ENCODE measurements at places on chromosomes 13 and 19. TPM values are rescaled to one million over a fixed set of nuclear protein-coding genes. Genes with fewer than 3 reads are reported as not detected.

KLK11 gene
- total RNA-seq: not detected

- no peak for DNase-seq
These were observed 435.3 kb downstream of the KLF12 start for GRCh38 chr13:73698859-73699258.

CUL4A gene
- 58.9 TPM for total RNA-seq

ZNF541 gene
- total RNA-seq: 0.33 TPM

DNA sequence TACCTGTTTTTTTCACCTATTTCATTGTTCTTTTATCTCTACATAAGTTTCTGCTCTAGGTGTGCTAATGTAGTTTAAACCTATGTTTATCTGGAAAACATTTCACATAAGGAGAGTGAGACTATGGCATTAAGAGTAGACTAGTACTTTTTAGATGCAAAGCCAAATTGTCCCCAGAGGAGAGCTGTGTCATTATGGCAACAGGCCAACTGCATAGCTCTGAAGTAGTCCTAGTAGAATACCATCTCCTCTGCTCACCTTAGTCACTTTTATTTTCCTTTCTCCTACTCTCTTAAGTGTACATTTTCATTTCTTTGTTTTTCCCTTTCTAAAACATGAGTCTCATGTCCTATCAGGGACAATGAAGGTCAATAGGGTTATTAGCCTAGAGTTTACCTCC is 123.1 kb downstream of the ITGBL1 start:
- no peak for DNase-seq

DNA sequence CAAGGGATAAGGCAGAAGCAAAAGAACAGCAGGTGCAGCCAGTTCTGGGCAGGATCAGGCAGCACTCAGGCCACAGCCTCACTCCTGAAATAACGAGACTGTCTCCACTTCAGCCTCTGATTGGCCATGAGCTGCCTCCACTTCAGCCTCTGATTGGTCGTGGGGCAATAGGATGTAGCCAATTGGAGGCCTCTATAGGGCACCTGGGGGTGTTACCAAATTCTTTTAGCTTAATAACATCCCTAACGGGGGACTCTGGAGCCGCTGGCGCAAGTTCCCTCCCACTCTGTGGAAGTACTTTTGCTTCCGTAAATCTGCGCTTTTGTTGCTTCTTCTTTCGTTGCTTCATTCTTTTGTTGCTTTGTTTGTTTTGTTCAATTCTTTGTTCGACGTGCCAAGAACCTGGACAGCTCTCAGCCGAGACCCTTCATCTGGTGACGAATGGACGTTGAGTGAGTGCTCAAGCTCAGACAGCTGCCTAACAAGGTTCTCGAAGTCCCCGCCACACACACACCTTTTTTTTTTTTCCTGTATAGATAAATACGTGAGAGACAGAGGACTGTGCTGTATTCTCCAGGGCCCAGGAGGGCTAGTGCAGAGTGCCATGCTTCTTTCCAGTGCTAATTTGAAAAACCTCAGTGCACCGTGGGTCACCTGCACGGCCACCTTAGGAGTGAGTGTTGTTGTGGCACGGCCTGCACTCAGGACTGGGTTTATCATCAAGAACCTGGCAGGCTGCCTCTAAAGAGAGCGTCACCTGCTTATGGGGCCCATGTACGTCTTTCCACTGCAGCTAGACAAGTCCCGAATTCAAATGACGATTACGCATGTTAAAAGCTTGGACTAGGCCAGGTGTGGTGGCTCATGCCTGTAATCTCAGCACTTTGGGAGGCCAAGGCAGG is 32.0 kb upstream of the TUBGCP3 start:
- DNase-seq: no peak

DNA sequence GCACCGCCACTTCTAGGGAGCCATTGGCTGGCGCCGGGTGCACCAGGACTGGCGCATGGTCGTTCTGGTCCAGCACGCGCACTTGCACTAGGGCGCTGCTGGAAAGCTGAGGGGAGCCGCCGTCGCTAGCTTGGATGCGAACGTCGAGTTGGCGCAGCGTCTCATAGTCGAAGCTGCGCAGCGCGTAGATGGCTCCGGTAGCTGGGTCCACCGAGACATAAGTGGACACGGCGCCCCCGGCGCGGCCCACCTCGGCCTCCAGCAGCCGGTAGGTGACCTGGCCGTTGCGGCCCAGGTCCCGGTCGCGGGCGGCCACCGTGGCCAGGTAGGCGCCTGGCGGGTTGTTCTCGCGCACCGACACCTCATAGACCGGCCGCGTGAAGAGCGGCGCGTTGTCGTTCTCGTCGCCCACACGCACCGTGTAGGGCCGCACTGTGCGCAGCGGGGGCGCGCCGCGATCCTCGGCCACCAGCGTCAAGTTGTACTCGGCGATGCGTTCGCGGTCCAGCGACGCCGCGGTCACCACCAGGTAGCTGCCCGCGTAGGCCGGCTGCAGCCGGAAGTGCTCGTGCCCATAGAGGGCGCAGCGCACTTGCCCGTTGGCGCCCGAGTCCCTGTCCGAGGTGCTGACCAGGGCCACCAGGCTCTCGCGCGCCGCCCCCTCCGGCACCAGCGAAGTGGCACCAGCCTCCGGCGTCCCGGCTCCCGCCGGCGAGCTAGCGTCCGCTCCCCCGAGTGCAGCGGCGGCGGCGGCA is 1.7 kb downstream of the PCDH8 start:
- DNase-seq: peak; percentile 61

DNA sequence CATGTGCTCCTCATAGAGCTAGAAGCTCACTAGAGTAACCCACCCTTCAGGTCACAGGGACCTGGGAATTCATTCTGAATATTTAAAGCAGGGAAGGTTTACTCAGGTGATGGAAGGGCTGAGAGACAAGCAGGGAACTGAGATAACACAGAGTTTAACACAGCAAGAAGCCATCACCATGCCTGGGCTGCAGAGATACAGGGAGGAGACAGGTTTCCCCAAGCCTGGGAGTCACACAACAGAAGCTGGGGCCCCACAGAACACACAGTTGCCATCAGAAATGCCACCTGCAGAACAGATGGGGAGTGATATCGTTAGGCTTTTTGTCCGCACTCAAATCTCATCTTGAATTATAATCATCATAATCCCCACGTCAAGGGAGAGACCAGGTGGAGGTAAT is 7.9 kb upstream of the CYSLTR2 start:
- no peak for DNase-seq

B3GNT8 gene
- total RNA-seq: 0.29 TPM

C19orf12 gene
- total RNA-seq: 21.6 TPM

NUDT19 gene
- 13.6 TPM for total RNA-seq

- no peak for DNase-seq
These were observed 1.0 kb downstream of the PRKACA start for GRCh38 chr19:14116525-14116917.

GRCh38 chr13:30156826-30157615 is 150.3 kb downstream of the KATNAL1 start:
- DNase-seq: no peak

GRCh38 chr13:29923554-29924481 is 73.4 kb upstream of the UBL3 start:
- peak; percentile 75 for DNase-seq

ONECUT3 gene
- total RNA-seq: not detected

URAD gene
- total RNA-seq: not detected

PCDH9 gene
- 0.10 TPM for total RNA-seq

DNA sequence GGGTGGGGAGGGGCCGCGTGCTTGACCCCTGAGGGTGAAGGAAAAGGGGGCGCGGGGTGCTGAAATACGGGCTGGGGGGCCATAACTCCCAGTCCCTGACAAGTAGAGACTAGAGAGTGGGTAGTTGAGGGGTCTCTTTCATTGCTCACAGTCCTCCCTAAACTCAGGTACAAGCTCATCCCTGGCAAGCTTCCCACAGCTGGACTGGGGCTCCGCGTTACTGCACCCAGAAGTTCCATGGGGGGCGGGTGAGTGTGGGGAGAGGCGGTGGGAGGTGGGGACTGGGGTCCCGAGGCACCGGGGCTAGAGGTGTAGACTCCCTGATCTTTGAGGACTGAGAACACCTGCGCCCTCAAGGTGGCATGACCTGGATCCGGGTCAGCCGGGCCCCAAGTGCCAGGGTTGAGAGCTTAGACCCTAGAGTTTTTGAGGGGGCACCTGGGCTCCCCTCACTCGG is 1.3 kb downstream of the ETV2 start:
- DNase-seq: no peak

SPRED3 gene
- total RNA-seq: 1.6 TPM

DNA sequence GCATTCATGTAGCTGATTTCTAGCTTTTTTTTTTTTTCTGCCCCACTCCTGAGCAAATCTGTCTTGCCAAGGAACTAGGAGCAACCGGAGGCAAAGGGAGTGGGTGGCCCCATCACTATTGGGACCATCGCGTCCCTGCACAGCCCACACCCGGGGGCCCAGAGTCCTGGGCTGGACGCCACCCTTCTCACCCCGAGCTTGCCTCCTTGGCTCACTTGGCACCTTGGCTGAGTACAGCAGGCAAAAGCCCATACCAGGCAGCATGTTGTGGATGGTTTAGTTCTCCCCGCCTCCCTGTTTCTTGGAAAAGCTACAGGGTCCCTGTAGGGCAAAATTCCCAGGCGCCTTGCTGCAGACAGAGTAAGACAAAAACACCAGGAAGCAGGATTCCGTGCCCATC is 13.7 kb downstream of the SMIM24 start:
- no peak for DNase-seq

DNA sequence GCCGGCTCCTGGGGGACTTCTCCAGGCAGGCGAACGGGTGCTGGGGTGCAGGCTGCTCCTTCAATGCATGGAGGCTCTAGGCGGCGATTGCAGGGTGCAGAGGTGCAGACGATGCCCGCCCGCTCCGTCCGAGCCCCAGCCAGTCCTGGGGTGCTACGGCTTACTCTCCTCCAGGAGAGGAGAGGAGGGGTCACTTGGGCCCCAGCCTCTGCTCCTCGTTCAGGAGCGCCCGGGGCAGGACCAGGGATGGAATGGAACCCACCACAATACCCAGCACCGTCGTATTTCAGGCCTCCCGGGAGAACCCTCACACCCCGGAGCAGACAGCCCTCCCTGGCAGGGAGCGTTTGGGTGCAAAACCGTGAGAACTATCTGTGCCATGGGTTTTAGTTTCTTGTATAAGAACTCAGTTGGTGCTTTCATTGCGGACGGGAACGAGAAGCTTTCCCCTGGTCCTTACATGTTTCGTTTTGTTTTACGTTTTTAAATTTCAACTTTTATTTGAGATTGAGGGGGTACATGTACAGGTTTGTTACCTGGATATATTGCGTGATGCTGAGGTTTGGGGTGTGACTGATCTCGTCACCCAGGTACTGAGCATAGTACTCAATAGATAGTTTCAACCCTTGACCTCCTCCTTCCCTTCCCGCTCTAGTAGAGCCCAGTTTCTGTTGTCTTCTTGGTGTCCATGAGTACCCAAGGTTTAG is 46.8 kb downstream of the ARHGEF18 start:
- peak; percentile 23 for DNase-seq

DNA sequence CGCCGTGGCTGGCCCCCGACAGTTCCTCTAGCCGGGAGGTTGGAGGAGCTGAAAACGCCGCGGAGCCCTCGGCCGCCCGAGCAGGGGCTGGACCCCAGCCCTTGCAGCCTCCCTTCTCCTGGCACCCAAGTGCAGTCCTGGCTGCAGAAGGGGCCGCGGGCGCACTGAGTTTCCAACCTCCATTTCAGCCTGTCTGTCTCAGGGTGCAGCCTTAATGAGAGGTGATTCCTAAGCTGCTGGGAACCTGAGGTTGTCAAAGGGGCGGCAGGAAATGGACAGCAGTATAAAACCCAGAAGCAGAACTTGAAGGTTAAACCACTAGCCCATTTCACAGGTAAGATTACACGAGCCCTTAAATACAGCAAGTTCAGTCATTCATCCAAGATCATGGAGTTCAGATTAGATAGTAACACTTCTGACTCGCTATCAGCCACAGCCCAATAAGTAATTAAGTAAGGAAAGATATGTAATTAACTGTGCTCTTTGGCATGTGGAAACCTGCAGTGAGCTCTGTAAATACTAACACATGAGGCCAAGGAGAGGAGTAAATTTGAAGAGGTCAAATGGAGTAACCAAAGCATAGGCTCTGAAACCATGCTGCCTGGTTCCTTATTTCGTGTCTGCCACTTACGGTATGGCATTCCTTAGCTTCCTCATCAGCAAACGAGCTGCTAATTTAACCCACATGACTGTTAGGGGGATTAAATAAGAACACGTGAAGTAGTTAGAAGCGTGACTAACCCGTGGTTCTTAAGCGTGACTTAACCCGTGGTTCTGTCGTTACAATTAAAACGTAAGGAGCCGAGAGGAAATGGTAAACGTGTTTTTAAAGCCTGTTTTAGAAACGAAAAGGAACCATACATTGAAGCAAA is 686 bp downstream of the SETDB2 start:
- DNase-seq: peak; percentile 50

DNA sequence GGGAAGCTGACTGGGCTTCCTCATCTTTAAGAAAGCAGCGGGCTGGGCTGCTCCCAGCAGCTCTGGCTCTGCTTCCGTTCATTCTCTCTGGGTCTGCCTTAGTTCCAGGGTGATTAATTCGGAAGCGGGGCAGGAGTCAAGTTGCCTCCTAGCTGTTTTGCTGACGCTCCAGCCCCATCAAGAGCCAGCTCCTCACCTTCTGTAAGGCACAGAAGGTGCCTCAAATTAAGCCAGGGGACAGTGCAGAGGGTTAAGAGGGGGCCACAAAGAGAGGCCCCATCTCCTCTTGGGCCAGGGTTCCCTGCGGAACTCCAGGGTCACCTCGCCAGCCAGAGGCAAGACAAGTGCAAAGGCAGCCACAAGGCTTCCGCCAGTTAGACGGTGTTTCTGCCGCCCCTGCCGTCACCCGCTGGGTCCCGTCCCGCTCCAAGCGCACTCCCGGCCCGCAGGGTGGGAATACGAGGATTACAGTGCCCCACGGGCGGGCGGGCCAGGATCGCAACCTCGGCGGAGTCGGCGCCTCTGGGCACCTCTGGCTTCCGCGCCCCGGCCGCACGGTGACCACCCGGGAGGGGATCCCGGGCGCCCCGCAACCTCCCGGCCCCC is 508 bp downstream of the SLC15A1 start:
- DNase-seq: no peak

LYPD3 gene
- total RNA-seq: 1.5 TPM

- DNase-seq: no peak
These were observed 34.5 kb downstream of the DNM2 start for GRCh38 chr19:10752237-10752912.

DNA sequence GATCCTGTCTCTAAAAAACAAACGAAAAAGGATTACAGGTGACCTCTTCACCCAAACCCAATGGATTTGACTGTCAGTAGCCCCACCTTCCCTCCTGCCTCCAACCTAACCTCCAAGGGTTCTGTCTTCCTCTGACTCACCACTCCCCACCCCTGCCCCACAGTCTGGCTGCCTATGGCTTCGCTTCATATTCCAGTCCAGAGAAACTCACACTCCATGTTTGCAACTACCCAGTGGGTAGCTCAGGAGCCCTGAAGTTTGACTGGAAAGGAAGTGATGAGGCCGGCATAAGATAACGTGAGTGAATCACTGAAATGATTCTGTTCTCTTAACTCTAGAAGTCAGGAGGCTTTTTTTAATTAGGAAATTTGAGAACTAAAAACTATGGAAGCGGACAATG is 303.9 kb downstream of the FOXO1 start:
- DNase-seq: no peak

THOP1 gene
- total RNA-seq: 113 TPM

FFAR1 gene
- 0.10 TPM for total RNA-seq

DNA sequence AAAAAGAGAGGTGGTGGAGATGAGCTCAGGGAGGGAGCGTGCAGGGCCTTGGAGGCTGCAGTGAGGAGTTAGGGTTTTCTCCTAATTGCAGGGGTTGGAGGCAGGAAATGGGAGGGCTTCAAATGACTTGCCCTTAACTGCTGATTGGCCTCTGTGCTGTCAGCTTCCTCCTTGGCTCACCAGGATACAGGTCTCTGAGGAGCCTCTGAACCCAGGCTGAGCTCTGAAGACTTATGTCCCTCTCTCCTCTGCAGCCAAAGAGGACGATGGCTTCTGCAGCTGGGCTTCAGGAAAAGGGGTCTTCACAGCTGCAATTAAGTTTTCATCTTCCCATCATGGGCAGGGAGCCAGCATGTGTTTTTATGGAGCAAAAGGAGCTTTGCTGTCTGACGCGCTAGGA is 6.7 kb upstream of the RANBP3 start:
- no peak for DNase-seq
